ENCODE measurements at places on chromosomes 2 and 18. TPM values are rescaled to one million over a fixed set of nuclear protein-coding genes. Genes with fewer than 3 reads are reported as not detected.

DNA sequence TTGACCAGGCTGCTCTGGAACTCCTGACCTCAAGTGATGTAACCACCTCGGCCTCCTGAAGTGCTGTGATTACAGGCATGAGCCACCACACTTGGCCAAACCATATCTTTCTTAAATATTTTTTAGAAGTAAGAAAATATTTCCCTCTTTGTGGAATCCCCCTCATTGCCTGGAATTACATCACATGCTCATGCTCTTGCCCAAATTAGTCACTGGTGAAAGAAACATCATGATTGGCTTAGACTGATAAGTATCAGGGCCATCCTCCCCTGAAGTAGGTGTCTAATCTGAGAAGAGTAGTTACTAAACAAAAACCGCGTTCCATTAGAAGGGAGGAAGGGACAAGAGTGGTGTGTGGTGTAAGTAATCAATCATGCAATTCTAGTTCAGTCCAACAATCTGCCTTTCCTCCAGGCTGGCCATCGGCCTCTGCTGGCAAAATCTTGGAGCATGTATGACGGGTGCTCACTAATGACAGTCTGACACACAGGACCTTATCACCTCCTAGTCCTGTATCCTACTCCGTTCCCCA is 52.3 kb upstream of the SCG2 start:
- no peak for DNase-seq

The CIDEA gene
- total RNA-seq: not detected

The RND3 gene
- total RNA-seq: not detected

The TMEM131 gene
- 40.7 TPM for total RNA-seq

The SPRED2 gene
- 9.5 TPM for total RNA-seq

- no peak for DNase-seq
Observed at GRCh38 chr18:27062802-27063201, 122.3 kb downstream of the CHST9 start.

GRCh38 chr18:40366521-40366920 is 1588.5 kb upstream of the PIK3C3 start:
- no peak for DNase-seq

GRCh38 chr2:222827417-222827816 is 33.4 kb upstream of the ACSL3 start:
- no peak for DNase-seq

GRCh38 chr2:168731616-168732015 is 70.8 kb upstream of the NOSTRIN start:
- no peak for DNase-seq

DNA sequence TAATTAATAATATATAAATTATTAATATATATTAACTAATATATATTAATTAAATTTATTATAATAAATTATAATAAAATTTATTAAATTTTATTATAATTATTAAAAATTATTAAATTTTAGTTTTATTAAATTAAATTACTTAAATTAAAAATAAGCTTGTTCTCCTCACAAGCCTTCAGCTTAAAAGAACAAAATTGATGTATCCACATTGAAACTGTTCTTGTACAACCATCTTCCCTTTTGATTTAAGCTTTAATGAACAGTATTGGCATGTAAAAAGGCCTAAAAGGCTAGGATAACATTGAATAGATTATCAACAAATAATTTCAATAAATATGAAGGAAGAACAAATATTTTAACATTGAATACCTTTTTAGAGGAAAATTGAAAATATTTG is 62.4 kb upstream of the XIRP2 start:
- no peak for DNase-seq

GRCh38 chr2:150963336-150963735 is 298.3 kb downstream of the RBM43 start:
- no peak for DNase-seq

DNA sequence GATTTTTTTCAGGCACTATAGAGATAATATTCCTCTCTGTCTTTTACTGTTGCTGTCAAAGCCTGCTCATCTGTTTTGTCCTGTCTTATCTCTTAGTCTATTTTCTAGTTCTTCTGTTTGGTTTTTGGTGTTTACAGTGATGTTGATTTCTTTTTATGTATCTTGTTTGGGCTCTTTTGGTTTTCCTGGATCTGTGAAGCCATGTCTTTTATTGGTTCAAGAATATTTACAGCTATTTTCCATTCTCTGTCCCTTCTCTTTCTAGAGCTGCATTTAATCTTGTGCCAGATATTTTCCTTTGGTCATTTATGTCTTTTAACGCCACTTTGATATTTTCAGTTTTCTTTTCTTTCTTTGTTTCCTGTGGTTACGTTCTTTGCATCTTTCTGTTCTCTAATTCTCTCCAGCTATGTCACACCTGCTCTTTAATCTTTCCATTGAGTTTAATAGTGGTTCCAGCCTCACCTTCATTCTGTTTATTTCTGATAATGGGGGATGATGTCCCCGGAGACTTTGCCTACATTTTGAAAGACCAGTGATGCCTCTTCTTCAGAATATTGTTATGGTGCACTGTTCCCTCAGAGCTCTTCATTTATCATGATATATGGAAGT is 32.0 kb downstream of the SMCHD1 start:
- DNase-seq: no peak

The ACMSD gene
- not detected for total RNA-seq

GRCh38 chr2:197982565-197982964 is 178.2 kb downstream of the PLCL1 start:
- DNase-seq: no peak

The ANKRD30BL gene
- total RNA-seq: not detected

DNA sequence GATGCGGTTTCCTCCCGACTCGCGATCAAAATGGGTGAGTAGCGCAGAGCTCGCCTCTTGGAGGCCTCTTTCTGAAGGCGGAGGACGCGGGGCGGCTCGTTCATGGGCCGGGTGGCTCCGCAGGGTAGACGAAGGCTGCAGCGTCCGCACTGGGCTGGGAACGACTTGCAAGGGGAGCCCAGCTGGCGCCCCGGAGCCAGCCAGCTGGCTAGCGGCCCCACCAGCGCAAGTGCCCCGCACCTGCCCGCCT is 328 bp upstream of the PASK start:
- DNase-seq: no peak

The PCARE gene
- not detected for total RNA-seq

The SERPINB5 gene
- not detected for total RNA-seq

- no peak for DNase-seq
Observed at GRCh38 chr2:207151048-207151447, 14.7 kb downstream of the KLF7 start.

All from activated CD8-positive, alpha-beta T cell treated with anti-CD3 and anti-CD28 coated beads, Interleukin-2, amount 10 ng/mL, durations not matched to agents 7 days and 5 days (primary cell).